Stimulated activated CD8-positive, alpha-beta memory T cell treated with anti-CD3 and anti-CD28 coated beads, Interleukin-4, amount 100 ng/mL, for 24 hours (primary cell): ENCODE measurements at places on chromosomes 13 and 19.

DNA sequence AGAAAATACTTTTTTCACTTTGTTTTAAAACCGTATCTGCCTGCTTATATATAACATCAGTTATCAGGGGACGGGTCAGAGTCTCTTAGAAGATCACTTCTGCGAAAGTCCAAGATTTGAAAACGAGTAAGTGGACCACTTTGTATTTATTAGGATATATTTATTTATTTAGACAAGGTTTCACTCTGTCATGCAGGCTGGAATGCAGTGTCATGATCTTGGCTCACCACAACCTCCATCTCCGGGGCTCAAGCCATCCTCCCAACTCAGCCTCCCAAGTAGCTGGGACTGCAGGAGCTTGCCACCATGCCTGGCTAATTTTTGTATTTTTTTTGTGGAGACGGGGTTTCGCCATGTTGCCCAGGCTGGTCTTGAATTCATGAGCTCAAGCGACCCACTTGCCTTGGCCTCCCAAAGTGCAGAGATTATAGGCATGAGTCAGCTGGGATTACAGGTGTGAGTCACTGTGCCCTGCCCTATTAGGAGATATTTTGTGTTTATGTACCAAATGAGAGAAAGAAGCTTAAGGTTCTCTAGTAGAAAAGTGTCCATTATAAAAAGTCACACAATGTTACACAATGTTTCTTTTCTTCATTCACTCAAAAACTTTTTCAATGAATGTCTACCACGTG, 39.5 kb downstream of the RASL11A start:
- no peak for DNase-seq

- DNase-seq = no peak
Observed at GRCh38 chr19:21765151-21765550, 2.2 kb downstream of the ZNF100 start.

- DNase-seq = no peak
Observed at GRCh38 chr19:34649886-34650543, 26.9 kb downstream of the SCGB2B2 start.

- no peak for DNase-seq
Observed at GRCh38 chr13:54016542-54016941, 987.9 kb downstream of the OLFM4 start.

- no peak for DNase-seq
Observed at GRCh38 chr13:50911081-50911631, 1.6 kb downstream of the RNASEH2B start.

GRCh38 chr13:32175307-32175706, 139.9 kb downstream of the ZAR1L start:
- no peak for DNase-seq

DNA sequence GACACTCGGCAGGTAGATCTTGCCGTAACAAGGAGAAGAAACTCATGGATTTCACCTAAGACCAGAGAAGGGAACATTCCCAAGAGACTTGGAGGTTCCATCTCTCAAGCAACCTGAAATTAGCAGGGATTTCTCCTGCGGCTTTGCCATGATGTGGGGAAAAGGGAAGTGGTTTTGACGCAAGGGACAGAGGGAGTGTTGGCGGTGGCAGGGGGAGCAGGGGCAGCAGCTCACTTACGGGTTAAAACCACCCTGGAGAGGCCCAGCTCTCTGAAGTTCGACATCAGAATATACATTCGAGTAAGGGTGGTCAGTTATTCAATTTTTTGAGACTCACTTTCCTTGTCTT, 76.1 kb upstream of the POMP start:
- DNase-seq = no peak

- DNase-seq = no peak
Observed at GRCh38 chr13:109093998-109094397, 464.6 kb downstream of the MYO16 start.

- no peak for DNase-seq
Observed at GRCh38 chr19:45467115-45467455, 711 bp upstream of the FOSB start.

- DNase-seq = no peak
Observed at GRCh38 chr19:28169168-28169887, 1043.6 kb downstream of the UQCRFS1 start.

GRCh38 chr19:34501339-34502320, 20.1 kb downstream of the WTIP start:
- peak; percentile 78 for DNase-seq

- no peak for DNase-seq
Observed at GRCh38 chr13:35191883-35192282, 249.8 kb downstream of the NBEA start.
